ENCODE measurements at places on chromosomes 13 and 19. TPM values are rescaled to one million over a fixed set of nuclear protein-coding genes. Genes with fewer than 3 reads are reported as not detected.

The WDR18 gene
- total RNA-seq = 31.6 TPM

The PSG7 gene
- total RNA-seq = not detected

The ZNF561 gene
- total RNA-seq = 17.0 TPM

The LPAR6 gene
- 3.7 TPM for total RNA-seq

The IGSF23 gene
- 10.2 TPM for total RNA-seq

The CYP2A6 gene
- 92.6 TPM for total RNA-seq

The PDX1 gene
- 0.10 TPM for total RNA-seq

The TRIM13 gene
- 8.8 TPM for total RNA-seq

The SIGLEC11 gene
- 3.0 TPM for total RNA-seq
